ENCODE measurements at places on chromosomes 5 and 9. TPM values are rescaled to one million over a fixed set of nuclear protein-coding genes. Genes with fewer than 3 reads are reported as not detected.
A peak's percentile ranks its signal among the peaks of the same experiment; 100 is the strongest.

DNA sequence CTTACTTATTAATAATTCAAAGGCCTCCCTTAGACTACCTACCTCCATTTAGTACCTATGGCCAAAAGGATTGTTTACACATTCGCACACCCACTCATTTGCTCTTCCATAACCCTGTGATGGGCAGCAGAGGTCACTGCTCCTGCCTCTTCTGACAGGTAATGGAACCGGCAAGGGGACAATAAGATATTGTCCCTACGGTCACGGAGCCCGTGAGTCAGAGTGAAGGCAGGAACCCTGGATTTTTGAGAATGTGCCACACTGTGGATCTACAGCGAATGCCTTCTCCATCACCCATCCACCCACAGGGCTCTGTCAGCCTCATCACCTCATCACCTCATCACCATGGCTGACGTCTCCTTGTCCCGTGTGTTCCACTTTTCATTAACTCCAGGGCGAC is 132.3 kb downstream of the MYO10 start:
- DNase-seq = no peak

DNA sequence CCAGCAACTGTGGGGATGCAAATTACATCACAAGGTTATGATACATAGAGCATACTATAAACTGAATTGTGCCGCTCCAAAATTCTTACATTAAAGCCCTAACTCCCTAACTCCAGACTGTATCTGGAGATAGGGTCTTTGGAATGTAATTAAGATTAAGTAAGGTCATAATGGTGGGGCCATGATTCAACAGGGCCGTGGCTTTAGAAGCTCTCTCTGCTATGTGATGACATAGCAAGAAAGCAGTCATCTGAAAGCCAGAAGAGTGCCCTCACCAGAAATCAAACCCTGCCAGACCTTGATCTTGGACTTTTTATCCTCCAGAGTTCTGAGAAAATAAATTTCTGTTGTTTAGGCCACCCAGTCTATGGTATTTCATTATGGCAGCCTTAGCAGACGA is 123.9 kb downstream of the FBXL17 start:
- no peak for DNase-seq

DNA sequence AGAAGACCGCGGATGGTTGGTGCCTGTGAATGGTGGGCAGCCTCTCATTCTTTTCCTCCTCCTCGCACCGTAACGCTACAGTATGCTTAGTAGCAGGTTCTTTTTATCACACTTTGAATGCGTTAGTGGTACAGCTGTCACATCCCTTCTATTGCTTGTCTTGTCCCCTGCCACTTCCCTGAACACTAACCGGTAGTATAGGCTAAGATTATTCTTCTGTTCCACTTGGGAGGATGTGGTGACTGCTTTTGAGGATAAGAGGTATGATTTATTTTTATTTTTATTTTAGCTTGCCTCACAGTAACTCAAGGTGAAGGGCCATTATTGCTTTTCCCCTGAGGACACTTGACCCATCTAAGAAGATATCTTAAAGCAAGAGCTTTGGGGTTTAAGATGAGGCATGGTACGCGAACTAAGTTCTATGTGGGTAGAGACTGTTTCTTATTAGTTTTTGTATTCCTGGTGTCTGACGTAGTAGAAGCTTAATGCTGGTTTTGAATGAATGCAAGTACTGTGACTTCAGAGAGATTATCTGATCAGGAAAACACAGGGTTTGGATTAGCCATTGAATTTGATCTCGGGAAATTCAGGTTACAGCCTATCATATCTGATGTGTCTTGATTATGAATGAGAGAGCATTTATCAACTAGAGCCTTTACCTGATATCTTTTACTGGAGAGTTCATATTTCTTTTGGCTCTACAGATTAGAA is 951 bp downstream of the UNC13B start:
- DNase-seq = peak; percentile 13

DNA sequence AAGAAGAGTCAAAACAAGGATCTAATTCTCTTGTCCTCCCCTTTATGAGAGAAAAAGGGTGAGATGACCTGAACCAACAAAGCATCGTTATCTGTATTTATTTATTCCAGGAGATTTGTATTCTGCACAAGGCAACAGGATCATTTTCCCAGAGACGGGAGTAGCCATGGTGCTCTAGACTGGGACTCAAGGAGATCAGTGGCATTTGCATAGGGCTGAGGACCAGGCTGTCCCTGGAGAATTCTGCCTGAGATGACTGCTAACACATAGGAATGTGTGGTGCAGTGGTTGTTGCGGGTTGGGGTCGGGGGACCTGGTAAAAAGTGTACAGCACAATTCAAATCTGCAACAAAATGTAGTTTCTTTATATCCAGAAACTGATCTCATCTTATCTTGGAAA is 22.3 kb upstream of the ZNF474 start:
- DNase-seq = no peak

GRCh38 chr5:148070621-148071020 is 6.8 kb downstream of the SPINK5 start:
- DNase-seq = no peak

Gene DPYSL3
- total RNA-seq = 38.3 TPM

DNA sequence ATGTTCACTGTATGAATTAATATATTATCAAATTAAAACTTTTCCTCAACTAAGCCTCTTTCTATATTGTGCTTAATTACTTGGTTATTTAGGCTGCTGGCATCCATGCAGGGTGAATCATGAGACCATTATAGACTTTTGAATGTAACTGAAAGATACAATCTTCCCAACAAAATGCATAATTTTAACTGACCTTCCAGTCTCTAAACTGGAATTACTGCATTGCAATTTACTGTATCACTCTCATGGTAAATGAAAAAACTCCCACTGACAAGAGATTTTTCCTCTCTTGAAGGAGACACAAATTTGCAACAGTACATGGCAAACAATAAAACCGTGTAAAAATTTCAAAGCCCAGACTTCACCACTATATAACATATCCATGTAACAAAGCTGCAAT is 349.5 kb downstream of the DRD1 start:
- DNase-seq = no peak

Gene PCDHAC1
- not detected for total RNA-seq

GRCh38 chr9:70639853-70640814 is 225.7 kb upstream of the KLF9 start:
- DNase-seq = no peak

DNA sequence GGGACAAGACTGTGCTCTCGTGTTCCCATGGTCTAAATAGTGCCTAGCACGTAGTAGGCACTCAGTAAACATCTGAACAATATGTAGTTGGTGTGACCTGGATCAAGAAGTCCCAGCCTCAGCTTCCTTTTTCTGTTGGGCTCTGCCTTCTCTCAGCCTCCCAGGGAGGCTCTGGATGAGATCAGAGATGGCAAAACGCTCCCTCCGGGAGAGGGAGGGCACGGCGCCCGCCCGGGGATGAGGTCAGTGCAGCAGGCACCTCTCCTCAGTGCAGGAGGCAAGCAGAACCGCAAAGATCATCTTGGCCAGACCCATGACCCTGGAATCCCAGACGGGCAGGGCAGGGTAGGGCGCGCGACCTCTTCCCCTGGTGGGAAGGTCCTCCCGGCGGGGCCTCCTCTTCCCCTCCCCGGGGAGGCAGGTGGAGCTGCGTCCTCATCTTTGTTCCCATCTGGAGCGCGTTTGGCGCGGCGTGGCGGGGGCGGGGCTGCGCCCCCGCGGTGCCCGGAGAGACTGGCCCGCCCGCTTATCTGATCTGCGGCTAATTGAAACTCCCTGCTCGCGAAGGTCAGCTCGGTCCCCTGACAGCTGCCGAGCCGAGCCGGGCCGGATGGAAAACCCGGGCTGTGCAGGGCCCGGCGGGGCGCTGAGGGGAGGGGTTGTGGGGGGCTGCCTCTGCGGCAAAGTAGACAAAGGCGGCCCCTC is 60.9 kb downstream of the CXXC5 start:
- peak; percentile 23 for DNase-seq

DNA sequence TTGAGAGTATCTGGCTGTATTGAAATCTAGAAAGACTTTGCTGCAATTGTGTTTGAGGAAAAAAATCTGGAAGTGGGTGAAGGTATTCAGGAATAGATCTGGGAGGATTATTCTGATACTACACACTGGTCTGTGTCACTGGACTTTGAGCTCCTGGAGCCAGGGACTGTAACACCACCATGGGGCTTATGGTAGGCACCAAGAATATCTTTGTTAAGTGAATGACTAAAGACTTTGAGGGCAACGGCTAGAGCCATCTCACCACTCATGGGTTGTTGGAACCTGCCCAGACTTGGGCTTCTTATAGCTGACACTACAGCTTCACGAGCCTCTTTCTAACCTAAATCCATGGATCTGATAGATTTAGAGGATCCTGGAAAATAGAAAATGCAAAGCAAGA is 10.2 kb downstream of the NFX1 start:
- no peak for DNase-seq

DNA sequence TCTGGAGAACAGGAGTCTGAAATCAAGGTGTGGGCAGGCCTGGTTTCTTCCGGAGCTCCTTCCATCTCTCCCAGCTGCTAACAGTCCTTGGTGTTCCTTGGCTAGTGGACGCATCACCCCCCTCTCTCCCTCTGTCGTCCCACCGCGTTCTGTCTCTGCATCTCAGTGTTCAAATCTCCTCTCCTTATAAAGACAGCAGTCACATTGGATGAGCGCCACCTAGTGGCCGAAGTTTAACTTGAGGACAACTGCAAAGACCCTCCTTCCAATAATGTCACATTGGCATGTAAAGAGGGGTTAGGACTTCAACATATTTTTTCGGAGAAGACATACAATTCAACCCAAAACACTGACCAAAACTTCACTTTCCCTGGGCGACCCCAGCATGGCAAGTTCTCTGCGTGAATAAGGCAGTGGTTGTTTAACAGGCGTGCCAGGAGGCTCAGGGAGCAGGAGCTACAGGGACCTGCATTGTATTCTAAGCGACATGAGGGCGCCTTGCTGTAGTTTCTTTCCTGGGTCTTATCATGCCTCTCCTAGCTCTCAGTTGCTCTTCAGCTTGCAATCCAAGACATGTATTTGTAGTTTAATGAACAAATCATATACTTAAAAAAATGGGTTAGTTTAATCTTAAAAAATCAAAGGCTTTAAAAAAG is 27.9 kb upstream of the BASP1 start:
- DNase-seq = no peak

GRCh38 chr5:180340856-180341255 is 12.3 kb downstream of the GFPT2 start:
- DNase-seq = no peak

- DNase-seq = no peak
These were observed 433.4 kb upstream of the BRINP1 start for GRCh38 chr9:119802621-119803020.

DNA sequence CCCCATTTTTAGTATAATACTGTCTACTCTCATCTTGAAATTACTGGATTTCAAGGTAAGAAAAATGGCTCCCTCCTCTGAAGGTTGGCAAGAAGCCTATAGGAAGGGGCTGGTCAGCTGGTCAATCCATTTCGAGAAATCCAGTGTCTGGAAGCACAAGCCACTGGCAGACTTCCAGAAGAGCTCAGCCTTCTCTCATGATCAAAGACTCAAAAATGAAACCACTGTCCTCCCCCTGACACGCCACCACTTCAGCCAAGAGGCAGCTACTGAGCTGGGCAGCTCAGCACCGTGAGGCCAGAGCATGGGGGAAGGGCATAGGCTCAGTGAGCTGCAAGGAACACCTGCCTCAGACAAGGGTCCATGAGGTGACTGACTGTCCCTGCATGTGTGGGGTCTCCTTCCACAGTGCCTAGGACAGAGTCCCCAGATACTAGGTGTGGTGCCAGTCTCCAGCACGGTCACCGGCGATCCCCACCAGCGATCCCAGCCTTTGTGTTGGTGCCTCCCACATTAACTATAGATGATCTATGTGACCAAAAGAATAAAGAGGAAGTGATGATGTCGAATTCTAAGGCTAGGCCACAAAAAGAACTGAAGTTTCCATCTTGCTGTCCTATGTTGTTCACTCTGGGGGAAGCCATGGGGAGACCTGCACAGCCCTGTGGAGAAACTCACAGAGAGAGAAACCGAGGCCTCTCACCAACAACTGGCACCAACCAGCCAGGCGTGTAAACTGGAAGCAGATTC is 100.1 kb upstream of the LRRTM2 start:
- DNase-seq = peak; percentile 52

- no peak for DNase-seq
These were observed 28.4 kb downstream of the SEMA6A start for GRCh38 chr5:116546033-116546742.

DNA sequence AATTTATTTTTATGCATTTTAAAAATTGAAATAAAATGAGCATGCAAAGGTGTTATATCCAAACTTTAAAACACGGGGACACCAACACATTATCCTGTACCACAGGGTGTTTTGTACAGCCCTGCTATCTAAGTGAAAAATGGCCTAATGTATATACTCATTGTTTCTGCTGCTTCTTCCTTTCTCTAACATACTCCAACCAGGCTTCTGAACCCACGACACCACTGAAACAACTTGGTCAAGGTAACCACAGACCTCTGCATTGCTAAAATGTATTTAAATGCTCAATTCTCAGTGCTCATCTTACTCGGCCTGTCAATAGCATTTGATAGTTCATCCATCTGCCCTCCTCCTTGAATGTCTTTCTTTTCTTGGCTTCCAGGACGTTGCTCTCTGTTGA is 48.3 kb downstream of the DENND1A start:
- DNase-seq = no peak
